ENCODE measurements at places on chromosomes 1 and 21.
A peak's percentile ranks its signal among the peaks of the same experiment; 100 is the strongest.

DNA sequence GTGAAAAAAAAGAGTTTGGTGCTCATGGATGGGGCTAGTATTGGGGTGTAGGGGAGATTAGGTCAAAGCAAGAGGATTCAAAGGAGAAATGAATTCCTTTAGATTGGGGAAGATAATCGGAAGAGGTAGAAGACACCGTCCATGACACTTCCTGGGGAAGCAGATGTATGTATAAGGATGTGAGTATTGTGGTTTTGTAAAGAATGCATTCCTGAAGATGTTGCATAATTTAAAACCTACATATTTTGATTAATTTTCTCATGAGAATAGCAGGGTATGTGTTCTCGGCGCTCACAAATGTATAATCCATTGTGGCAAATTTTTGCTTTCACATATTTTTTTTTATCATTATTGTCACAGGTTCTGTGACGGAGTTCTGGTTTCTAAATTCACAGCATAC lies 5.5 kb upstream of the LGALS8 start:
- DNase-seq = no peak

GRCh38 chr21:44571296-44571695 lies 2.2 kb upstream of the KRTAP10-4 start:
- no peak for DNase-seq

- DNase-seq = no peak
These were observed 122.0 kb downstream of the PEX14 start for GRCh38 chr1:10596780-10597179.

DNA sequence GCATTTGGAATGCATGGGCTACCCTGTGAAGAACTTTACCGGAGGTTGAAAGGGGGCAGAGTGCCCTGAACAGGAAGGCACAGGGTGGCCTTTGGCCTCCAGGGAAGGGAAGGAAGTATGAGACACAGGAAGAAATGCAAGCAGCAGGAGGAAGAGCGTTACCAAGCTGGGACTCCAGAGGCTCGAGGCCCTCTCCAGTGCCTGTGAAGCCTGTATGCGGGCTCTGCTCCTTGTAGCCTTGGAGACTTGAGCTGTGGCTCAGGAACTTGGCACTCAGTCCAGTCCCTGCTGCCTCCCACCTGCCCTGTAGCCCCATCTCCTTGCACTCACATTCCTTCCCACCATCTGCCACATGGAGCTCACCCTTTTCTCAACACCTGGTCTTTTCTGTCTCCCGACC lies 33.5 kb upstream of the RNF19B start:
- DNase-seq = no peak

DNA sequence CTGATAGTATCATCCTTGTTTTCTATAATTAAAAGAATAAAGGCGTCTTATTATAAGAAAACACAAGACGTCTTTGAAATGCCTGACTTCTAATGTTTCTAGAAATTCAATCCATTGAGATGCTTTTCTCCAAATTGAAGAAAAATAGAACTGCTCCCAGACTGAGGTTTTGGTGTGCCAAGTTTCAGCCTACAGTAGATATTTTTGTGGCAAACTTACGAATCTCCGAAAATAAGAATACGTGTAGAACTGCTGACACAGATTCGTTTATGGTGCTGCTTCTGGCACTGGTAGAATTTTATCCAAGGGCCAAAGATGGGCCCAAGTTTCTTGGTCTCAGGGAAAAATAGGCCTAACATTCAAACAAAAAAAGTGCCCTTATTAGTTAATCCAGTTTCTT lies 554.5 kb upstream of the NR5A2 start:
- no peak for DNase-seq

- peak; percentile 46 for DNase-seq
These were observed at the start of gene AVPR1B for GRCh38 chr1:206117151-206117948. Gene AVPR1B (minus strand): TSS chr1:206117388. CDS start chr1:206116890, 498 bp downstream.

DNA sequence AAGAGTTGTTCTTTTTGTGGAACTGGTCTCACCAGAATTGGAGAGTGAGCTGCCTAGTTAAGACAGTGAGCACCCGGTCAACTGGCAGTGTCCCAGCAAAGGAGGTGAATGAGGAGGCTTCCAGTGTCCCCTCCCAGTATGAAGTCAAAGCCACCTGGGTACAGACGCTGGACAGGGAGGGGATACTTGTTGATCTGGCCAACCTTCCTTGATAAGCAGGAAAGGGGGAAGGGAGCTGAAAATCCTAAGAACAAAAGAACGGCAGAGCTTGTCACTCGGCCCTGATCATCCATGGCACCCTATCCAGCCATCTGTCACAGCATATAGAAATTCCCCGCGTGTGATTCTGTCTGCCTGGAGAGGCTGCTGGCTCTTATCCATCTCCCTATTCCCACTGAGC lies 91.5 kb downstream of the SSBP3 start:
- no peak for DNase-seq

GRCh38 chr21:31351438-31351837 lies 7.4 kb upstream of the TIAM1 start:
- DNase-seq = no peak

DNA sequence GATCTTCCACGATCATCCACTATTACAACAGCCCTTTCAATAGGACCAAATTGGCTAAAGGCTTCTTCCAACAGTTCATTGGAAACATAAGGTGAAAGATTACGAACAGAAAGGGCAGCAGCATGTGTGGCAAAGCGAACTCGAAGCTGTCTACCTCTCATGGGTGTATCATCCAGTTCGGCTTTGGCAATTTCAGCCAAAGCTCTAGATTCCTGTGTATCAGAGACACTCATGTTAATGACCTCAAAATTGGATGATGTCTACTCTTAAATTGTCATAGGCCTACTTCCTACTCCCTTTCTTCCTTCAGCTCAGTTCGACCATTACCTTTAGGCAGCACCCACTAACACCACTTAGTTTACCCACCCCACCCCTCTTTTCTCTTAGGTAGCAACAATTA lies 2.2 kb downstream of the SFPQ start:
- no peak for DNase-seq

DNA sequence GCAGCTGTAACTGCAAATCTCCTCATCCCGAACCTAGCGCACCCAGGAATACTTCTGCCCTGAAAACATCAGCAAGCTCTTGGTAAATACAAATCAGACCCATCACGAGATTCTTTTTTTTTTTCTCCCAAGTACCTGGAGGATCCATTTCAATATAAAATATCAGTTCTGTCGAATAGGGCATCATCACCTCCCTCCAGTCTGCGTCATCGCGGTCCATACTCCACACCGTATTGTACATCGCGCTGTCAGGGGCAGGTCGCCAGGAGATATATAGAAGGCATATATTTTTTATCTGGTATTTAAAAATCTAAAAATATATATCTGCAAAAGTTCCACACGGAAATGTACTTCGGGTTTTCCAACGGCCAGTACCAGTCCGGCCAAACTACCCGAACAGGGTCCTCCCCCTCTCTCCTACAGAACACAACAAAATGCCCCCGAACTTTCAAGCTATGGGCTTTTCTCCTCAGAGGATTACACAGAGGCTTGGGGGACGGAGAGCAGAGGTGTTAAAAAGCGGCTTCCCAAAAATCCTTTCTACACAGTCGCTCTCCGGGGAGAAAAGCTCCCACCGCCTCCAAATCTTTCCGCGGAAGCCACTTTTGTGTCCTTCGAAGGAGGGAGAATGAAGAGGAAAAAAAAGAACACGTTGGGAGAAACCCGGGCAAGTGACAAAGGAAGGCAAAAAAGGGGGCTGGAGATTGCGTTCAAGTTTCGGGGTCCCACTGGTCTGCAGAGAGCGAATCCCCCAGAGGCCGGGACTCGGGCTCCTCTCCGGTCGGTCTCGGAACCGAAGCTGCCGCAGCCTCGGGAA lies 509 bp downstream of the PIK3R3 start:
- DNase-seq = peak; percentile 32

All from activated naive CD8-positive, alpha-beta T cell treated with anti-CD3 and anti-CD28 coated beads, Interleukin-2, amount 10 ng/mL, durations not matched to agents 7 days and 5 days (primary cell).